ENCODE measurements at places on chromosomes 2 and 18. TPM values are rescaled to one million over a fixed set of nuclear protein-coding genes. Genes with fewer than 3 reads are reported as not detected.
A peak's percentile ranks its signal among the peaks of the same experiment; 100 is the strongest.

The CPLX4 gene
- not detected for total RNA-seq

The COLEC11 gene
- 20.5 TPM for total RNA-seq

DNA sequence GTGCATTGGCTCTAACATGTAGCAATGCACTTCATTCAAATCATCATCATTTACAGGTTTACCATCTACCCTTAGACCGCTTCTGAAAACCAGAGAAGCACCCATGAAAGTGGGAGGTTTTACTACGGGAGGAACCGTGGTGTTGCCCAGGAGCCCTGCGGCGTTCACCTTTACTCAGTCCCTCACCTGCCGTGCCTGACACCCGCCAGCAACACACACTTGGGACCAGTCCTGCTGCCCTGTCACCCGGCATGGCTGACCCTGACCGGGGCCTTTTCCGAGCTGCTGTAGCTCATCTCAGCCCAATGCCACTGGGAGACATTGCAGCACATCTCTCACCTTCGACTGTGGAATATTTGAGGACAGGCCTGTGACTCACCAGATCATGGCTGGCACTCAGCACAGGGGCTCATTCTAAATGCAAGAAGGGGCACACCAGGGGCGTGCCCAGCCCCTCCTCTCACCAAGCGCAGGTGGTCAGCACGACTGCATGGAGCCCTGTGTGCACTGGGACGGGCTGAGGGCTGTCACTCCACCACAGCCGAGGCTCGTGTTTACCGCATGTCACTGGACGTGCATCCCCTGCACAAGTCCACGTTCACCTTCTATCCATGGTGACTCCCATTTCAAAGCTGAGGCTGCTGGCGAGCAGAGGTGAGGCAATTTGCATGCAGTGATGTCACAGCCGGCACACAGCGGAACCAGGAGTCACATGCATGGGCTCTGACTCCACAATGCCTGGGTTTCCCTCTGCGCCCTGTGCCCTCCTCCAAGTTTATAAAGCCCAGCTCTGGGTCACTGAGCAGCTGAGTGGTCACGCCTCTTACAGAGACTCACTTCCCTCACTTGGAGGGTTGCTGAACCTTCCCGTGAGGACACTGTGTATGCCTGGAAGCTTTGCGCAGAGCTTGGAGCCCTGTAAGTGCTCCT, 76.7 kb upstream of the SNTG2 start:
- H3K4me3 ChIP-seq: no peak overlapping the region
- peak overlapping the region; percentile 83 for H3K27ac ChIP-seq
- H3K36me3 ChIP-seq: no peaks in the 10 kb centered on the region

DNA sequence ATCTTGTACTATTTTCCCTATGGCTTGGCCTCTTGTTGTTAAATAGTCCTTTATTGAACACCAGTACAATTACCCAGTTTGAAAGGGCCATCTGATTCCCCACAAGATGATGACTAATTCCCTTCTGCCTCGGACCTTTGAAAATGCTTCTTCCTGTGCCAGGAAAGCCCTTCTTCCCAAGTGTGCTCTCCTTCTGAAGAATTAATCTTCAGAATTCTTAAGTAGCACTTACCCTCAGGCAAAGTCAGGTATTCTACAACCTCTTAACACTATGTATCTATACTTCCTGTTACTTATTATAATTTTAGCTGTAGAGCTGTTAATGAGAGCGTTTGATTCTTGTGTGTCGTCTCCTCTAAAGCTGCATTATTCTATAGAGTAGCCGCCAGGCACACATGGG, 28.6 kb upstream of the MEX3C start:
- no peak overlapping the region for H3K4me3 ChIP-seq
- no peak for DNase-seq
- no peak overlapping the region for H3K27ac ChIP-seq
- H3K27me3 ChIP-seq: no peaks in the 10 kb centered on the region
- H3K36me3 ChIP-seq: no peaks in the 10 kb centered on the region

DNA sequence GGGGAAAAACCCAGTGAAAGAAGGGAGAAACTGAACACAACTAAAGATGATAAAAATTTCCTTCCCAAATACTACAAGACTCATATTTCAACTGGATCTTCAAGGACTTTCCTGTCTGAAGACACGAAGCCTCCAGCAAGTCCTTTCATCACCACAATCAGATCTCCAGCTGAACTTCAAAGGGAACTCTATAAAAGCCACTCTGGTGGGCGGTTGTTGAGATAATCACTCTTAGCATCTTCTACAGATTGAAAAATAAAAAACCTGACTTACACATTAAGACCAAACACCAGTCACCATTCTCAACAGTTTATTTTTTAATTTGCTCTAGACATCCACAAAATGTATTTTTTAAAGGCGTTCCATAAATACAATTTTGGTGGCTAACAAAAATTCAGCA, 4.4 kb downstream of the REV1 start:
- H3K36me3 ChIP-seq: no peaks in the 10 kb centered on the region
- peaks cover 15% of the 10 kb centered on the region for H3K4me1 ChIP-seq
- no peak overlapping the region for H3K27ac ChIP-seq
- H3K27me3 ChIP-seq: no peaks in the 10 kb centered on the region
- no peak for DNase-seq

The MAPK4 gene
- 11.9 TPM for total RNA-seq

DNA sequence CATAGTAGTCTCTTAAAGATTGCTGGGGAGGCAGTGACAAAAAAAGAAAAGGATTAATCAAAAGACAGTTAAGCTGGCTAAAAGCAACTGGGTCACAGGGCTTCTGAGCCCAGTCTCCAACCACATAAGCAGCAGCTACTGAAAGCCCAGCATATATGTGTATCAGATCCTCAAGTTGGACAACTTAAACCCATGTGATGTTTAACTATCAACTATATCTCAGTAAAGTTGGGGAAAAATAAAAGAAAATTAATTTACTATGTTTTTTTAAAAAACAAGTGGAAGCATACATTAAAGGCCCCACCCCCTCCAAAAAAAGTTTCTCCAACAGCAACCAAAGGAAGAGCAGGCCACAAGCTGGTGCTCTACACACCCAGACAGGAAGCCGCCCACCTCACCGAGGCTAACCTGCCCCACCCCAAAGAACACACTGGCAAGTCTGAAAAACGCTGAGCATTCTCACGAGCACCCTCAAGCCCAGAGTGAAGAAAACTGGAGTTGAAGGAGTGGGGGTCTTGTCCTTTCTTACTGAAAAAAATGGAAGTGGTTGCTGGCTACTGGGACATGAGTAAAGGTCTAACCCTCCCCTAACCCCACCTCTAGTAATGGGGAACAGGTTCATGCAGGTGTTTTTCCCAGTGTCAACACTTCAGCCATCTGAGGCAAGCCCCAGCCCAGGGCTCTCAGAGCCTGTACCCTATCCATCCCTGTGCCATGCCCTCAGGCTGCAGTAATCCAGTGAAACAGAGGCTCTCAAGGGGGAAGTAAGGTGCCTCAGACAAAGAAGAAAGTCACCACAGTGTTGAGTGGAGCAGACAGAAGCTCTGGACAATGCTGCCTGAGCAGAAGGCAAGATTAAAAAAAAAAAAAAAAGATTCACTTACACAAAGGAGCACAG, 106.3 kb downstream of the GYPC start:
- no peaks in the 10 kb centered on the region for H3K4me1 ChIP-seq
- H3K27ac ChIP-seq: no peak overlapping the region
- no peaks in the 10 kb centered on the region for H3K27me3 ChIP-seq
- no peak for DNase-seq
- no peak overlapping the region for H3K4me3 ChIP-seq
- H3K36me3 ChIP-seq: no peaks in the 10 kb centered on the region

DNA sequence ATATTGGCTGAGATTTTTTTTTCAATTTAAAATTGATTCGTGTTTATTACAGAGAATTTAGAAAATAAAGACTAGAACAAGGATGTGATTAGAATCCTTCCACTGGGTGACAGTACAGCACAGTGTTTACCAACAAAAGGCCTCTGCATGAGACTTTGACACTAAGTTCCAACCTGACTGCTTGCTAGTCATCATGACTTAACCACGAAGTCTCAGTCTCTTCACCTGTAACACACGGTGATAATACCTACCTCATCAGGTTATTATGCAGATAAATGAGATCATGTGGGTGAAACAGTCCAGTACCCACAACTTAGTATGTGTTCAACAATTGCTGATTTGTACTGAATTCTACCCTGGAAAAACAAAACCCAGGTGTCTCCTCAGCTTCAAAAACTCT, 151.2 kb downstream of the STK39 start:
- no peak overlapping the region for H3K27ac ChIP-seq
- no peak for DNase-seq
- no peaks in the 10 kb centered on the region for H3K27me3 ChIP-seq
- H3K4me3 ChIP-seq: no peak overlapping the region

DNA sequence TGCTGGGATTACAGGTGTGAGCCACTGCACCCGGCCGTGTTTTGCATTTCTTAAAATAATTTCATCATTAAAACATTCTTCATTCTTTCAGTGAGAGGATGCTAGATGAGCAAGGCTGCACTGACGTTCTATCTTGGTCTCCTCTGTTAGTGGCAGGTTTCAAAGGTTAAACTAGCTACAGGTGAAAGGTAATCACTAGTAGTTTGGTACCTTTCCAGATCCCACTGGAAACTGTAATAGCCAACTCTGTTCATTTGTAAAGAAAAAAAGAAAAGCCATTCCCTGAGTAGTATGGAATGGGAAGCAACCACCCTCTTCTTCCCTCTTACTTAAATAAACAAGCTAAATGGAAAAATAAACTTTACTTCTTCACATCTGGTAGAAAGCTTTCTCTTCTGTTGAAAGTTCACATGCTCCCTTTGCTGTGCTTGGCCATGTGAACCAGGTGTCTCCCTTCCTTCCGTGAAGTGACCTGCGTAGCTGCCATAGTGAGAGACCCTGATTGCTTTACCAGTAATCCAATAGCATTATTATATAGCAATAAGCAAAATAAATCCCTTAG, 94.0 kb downstream of the GREB1L start:
- peak overlapping the region; percentile 41 for H3K27ac ChIP-seq
- H3K27me3 ChIP-seq: no peaks in the 10 kb centered on the region
- H3K4me3 ChIP-seq: no peak overlapping the region
- DNase-seq: no peak

DNA sequence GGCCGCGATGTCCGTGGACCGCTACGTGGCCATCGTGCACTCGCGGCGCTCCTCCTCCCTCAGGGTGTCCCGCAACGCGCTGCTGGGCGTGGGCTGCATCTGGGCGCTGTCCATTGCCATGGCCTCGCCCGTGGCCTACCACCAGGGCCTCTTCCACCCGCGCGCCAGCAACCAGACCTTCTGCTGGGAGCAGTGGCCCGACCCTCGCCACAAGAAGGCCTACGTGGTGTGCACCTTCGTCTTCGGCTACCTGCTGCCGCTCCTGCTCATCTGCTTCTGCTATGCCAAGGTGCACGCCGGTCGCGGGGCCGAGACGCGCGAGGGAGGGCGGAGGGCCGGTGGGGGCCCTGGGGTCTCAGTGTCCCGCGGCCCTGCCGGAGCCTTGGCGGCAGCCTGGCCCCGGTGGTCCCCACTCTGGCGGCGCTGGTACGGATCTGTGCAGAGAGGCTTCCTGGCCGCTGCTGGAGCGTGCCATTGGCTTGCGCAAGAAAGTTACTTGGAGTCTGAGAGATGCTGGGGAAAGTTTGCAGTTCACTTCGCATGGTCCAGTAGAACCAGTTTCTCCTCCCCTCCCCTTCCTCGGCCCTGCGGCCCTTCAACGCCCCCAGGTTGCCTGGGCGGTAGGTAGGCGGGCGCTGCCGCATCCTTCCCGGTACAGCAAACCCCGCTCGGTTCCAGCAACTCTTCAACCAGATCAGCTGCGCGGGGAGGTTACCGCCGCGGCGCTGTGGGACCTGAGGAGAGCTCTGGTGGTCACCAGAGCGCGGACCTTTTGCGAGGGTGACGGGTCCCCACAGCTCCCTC, 1.5 kb downstream of the GALR1 start:
- DNase-seq: no peak
- H3K27me3 ChIP-seq: peaks cover 10% of the 10 kb centered on the region
- H3K27ac ChIP-seq: no peak overlapping the region

DNA sequence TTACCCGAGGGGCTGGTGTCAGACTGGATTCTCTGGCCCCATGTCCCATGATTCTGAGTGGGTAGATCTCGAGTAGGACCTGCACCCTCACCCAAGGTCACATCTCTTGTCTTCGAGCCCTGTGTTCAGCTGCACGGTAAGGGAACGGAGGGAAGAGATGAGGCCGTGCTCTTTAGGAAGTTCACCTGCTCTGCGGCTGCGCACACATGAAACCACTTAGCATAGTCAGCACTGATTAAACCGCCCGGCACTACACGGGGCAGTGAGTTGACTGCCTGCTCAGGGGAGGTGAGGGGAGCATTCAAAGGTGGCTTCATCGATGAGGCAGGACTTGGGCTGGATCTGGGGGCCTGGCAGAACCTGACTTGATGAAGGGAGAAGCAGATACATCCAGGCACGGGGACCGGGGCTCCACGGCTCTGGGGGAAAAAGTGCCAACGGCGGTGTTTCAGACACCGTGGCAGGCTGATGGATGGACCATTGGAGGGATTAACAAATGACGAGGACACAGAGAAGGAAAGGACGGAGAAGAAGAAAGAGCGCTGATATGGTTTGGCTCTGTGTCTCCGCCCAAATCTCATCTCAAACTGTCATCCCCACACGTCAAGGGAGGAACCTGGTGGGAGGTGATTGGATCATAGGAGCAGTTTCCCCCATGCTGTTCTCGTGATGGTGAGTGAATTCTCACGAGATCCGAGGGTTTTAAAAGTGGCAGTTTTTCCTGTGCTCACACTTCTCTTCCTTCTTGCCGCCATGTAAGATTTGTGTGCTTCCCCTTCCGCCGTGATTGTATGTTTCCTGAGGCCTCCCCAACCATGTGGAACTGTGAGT, 248.6 kb downstream of the CYP26B1 start:
- H3K4me1 ChIP-seq: no peaks in the 10 kb centered on the region
- no peak overlapping the region for H3K27ac ChIP-seq
- no peak for DNase-seq
- H3K36me3 ChIP-seq: no peaks in the 10 kb centered on the region
- H3K27me3 ChIP-seq: no peaks in the 10 kb centered on the region

DNA sequence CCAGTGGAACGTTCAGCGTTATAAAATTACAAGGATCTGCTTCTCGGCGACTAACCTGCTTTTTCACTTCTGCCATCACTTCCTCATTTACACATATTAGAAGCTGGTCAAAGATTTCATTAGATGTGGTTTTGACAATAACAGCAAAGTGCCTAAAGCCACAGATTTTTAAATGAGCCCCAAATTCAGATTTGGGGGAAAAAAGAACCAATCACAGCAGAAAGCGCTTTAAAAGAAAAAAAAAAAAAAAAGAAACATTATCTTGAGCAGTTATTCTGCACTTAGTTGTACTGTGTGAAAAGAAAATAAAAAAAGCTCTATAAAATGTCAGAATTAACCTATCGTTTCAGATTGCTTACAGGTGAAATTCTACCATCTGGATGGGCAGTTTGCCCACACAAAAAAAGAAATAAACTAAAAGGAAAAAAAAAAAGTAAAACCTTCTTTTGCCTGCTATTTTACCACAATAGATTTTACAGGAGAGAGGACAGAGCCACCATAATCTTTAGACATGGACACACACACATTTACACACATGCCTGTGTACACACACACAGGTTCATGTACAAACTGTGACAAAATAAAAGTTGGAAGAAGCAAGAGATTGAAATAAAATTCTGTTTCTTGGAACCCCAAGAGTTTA, 167.2 kb downstream of the TCF4 start:
- no peak for DNase-seq
- no peaks in the 10 kb centered on the region for H3K36me3 ChIP-seq
- no peaks in the 10 kb centered on the region for H3K4me1 ChIP-seq
- no peak overlapping the region for H3K4me3 ChIP-seq
- H3K27ac ChIP-seq: peak overlapping the region; percentile 61

The CD28 gene
- 0.45 TPM for total RNA-seq
